ENCODE measurements at places on chromosomes 3 and 15. TPM values are rescaled to one million over a fixed set of nuclear protein-coding genes. Genes with fewer than 3 reads are reported as not detected.

DNA sequence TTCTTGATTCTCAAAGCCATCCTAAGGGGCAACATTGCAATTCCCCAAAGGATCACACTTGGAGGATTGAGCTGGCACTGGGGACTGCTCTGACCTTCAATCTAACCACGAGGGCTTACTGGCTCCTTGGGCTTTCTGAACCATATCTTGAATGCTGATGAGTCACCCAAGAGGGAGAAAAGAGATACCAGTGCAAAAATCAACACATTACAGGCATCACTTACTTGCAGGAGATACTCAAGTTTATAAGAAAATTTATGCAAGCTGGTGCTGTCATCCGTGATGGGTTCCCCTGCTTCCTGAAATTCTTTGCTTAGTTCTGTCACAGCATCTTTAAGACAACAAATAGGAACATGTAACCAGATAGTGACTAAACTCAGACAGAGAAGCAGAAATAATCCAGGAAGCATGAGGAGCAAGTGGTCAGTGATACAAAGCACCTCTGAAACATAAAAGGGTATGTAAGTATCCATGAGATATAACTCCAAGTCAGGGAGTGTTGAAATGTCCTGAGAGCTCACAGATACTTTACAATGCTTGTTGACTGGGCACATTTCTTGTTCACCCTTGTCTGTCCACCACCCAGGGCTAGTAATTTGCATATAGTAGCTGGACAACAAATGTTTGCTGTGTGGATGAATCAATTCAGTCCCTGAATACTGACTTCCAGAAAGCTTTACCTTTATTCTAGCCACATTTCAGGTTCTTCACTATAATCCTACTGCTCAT is 14.1 kb downstream of the FYCO1 start:
- DNase-seq = no peak

DNA sequence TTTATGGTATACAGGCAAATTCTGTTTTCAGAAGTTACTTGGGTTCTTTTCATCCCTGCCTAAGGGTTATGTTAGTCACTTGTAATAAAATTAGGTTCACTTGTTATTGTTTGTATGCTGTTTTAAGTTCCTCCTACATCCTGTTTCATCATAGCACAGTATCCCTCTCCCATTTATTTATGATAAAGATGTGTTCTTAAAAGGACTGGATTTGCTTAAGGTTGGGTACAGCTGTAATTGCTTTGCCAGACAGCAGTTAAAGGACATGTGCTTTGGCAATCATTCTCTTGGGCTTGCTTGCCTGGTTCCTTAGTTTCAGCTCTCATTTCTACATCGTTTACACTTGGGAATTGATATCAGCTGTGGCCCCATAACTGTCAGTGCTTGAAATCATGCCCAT is 11.7 kb downstream of the ATP2C1 start:
- no peak for DNase-seq

GRCh38 chr3:127124120-127124519 is 68.8 kb upstream of the PRR23E start:
- no peak for DNase-seq

CLRN1 gene
- total RNA-seq = not detected

CLDN16 gene
- total RNA-seq = 2.5 TPM

- no peak for DNase-seq
Observed at GRCh38 chr15:42289166-42289565, 15.9 kb upstream of the TMEM87A start.

TF gene
- 0.12 TPM for total RNA-seq
